Left ventricle myocardium inferior (tissue), 1 donor: ENCODE measurements at places on chromosomes 11 and 22.

DNA sequence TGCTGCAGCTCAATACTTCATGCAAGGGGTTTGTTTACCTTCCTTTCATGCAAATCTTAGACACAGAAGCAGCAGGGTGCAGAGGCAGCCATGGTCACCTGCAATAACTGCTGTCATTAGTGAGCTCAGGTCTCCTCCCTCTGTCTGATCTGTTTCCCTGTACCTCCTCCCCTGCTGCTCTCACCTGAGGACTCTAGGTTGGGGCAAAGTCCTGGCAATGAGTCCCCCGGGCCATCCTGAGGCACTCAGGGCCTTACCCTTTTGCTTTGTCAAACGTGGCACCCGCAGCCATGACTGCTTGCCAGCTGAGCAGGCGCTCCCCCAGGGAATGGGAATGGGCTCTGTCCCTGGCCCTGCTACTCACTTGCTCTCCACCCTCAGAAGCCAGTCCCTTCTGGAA, 3.9 kb downstream of the LRRC10B start:
- no peak for DNase-seq

DNA sequence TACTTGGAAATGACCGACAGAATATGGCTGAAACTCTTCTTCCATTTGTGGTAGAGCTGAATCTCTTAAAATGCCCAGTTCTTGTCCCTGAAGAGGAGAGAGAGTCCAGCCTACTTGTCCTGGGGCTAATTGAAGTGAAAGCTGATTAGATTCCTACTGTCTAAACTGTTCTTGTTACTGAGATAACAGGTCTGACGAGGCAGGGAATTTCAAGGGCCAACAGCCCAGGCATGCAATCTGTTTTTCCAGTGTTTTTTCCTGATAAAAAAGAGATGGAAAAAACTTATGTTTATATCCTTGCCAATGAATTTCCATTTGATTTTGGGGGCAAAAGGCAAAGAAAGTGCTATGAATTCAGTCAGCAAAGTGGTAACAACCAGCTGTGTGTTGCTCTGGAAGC, 195.5 kb downstream of the ETS1 start:
- no peak for DNase-seq

- no peak for DNase-seq
Observed at GRCh38 chr11:113261709-113262475, 52.5 kb upstream of the TTC12 start.

DNA sequence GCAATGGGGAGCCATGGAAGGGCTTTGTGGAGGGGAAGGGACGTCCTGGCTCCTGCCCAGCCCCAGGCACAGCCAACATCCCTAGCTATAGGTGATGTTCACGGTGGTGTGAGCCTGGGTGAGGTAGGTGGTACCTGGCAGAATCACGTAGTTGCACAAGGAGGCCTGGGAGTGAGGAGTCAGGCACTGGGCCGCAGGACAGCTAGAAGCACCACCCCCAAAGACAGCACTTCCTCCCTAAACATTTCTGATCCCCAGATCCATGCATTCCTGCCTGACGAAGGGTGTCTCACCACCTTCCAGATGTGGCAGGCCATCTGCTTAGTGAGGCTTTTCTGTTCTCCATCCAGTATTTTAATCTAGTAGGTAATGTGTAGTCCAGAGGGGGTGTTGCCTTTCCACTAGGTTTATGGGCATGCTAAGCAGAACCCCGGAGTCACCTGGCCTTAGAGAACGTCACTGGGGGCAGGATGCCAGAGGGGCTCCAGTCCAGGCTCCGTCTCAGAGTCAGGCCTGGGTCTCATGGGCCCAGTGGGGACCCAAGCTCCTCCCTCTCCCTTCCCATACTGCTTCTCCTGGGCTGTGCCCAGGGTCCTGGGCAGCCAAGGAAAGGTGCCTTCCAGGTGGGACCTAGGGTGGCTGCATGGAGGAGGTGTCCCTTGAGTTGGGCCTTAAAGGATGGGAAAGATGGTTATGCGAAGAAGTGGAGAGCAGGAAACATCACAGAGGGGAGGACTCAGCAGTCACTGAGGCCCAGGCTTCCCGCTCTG, 56.2 kb downstream of the OTOG start:
- no peak for DNase-seq

GRCh38 chr11:65925397-65925796, 6.2 kb downstream of the DRAP1 start:
- no peak for DNase-seq

GRCh38 chr11:27443746-27444507, 28.7 kb downstream of the LGR4 start:
- DNase-seq, result no peak

GRCh38 chr11:57680552-57680874, 12.6 kb downstream of the ZDHHC5 start:
- no peak for DNase-seq
